ENCODE measurements at places on chromosomes 7 and 10.
A peak's percentile ranks its signal among the peaks of the same experiment; 100 is the strongest.

- DNase-seq: no peak
These were observed 394.9 kb downstream of the DGKB start for GRCh38 chr7:14507617-14508016.

- DNase-seq: no peak
These were observed 13.0 kb downstream of the ZNF316 start for GRCh38 chr7:6650086-6650485.

DNA sequence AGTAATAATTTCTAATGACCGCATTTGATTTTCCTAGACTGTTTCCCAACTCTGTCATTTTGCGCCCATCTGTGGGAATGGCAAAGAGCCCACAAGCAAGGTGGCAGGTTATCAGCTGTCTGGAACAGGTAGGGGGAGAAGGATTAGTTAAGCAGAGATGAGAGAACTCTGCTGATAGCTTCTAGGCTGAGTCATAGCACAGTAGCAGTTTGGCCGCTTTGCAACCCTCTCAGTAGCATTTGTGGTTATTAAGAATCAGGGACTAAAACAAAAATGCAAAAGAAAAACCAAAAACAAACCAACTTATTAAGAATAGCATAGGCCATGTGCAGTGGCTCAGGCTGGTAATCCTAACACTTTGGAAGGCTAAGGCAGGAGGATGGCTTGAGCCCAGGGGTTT lies 602.7 kb upstream of the SORCS1 start:
- DNase-seq: no peak

DNA sequence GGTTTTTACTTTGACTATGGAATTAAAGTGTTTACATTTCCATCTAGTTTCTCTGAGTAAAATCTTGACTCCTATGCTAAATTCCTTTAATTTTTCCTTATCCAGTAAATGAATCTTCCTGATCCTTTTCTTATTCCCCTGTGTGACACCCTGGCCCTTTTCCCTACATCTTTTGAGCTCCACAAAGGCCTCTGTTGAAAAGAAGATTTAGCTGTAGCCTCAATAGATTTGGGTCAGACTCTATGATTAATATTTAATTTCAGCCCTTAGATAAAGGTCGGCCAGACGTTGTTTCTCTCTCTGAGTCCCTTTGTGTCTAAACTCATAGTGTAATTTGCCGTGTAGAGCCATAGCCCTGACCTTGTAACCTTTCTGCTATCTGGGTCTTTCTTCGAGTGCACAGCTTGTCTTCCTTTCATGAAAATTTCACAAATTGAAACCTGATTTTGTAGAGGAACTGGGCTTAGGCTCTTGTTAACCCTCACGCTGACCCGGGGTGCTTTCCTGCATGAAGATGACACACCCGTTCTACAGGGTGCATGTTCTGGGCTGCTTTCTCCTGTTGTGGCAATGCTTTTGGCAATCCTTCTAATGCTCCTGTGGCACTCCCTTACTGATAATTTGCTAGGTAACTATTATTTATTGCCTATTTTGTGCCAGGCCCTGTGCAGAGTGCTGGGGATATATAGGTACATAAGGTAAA lies 21.2 kb downstream of the LSMEM1 start:
- no peak for DNase-seq

DNA sequence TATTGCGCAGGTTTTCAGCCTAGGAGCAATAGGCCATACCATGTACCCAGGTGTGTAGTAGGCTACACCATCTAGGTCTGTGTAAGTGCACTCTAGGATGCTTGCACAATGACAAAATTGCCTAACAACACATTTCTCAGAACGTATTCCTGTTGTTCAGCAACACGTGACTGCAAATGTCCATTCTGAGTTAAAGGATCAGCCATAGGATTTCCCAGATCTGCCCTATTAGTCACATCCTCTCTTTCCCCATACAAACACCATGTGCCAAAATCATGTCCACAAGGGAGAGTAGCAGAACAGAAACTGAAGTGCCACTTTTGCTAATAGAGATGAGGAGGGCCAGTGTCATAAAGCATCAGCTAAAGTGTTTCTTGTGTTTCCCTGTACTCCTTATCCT lies 42.6 kb upstream of the AMPH start:
- no peak for DNase-seq

DNA sequence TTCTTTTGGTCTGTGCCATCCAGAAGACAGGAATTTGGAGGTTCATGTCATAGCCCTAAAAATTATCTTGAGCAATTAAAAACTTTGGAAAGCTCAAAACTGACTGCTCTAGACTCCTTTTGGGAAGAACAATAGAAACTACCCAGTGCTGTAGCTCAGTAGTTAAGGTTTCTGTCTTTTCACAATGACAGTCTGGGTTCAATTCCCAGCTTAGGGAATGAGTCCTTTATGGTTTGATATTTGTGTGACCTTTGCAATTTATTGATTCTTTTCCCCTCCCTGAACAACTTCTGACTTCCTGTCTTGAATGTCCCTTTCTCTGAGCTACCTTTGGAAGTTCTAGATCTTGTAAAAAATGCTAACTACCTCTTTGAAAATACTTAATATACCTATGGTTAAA lies 603.3 kb upstream of the IGFBP3 start:
- DNase-seq: no peak

GRCh38 chr10:60032723-60033122 lies 126.4 kb upstream of the CCDC6 start:
- no peak for DNase-seq

- DNase-seq: peak; percentile 50
These were observed 11.3 kb downstream of the GPRIN2 start for GRCh38 chr10:46544989-46545791.

DNA sequence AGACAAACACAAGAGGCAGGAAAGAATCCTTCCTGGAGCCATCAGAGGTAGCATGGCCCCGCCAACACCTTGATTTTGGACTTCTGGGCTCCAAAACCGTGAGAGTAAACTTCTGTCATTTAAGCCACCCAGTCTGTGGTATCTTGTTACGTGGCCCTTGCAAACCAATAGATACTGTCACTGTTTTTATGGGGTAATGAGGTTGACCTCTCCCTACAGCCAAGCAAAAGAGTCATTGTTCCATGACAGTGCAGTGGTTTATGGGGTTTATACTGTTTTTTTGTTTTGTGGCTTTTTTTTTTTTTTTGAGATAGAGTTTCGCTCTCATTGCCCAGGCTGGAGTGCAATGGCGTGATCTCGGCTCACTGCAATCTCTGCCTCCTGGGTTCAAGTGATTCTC lies 32.8 kb downstream of the KIAA1549 start:
- no peak for DNase-seq

- no peak for DNase-seq
These were observed 251.5 kb upstream of the PLPP4 start for GRCh38 chr10:120205368-120206018.

DNA sequence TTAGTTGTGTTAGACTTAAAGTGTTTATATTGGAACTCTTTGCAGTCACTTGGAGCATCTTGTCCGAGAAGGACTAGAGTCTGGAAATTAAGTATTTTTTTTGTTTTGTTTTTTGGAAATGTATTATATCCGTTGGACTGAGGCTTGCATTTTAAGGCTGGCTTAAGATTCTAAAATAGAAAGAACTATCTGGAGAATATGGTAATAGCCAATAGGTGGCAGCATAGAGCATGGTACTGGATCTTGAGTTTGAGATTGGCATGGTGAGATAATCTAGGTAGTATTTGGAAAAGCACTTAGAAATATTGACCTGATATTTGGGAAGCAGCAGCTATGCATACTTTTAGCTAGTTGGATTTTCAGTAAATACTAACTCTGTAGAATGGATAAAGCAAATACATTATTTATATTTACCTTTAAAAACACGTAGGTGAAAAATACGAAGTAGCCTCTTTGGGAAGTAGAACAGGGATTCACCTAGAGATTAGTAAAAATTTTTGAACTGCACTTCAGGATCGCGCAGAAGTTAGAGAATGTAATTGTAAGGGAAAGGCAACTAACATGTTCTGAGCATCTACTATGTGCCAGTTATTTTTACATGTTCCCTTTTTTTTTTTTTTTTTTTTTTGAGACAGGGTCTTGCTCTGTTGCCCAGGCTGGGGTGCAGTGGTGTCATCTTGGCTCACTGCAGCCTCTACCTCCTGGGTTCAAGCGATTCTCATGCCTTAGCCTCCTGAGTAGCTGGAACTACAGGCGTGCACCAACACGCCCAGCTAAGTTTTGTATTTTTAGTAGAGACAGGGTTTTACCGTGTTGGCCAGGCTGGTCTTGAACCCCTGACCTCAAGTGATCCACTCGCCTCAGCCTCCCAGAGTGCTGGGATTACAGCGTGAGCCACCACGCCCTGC lies 78.6 kb downstream of the LCOR start:
- DNase-seq: peak; percentile 20

- peak; percentile 50 for DNase-seq
These were observed 2.1 kb downstream of the CPED1 start for GRCh38 chr7:120990468-120991118.

DNA sequence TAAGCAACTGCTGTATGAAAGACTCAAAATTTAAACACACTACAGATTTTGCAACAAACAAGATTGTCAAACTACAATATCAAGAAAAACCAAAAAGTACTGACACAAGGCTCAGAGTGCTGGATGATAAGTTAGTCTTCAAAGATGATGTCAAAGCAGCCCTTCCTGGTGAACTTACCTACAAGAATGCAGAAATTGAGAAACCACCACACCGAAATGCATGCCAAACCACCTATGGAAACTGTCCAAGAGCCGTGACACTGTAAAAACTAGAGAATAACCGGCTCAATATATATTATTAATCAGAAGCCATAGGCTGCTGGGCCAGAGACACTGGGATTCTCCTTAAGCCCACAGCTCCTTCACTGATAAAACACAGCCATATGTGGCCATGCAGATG lies 25.3 kb downstream of the DENND11 start:
- DNase-seq: no peak

GRCh38 chr7:90474284-90475210 lies 5.1 kb downstream of the PTTG1IP2 start:
- no peak for DNase-seq

GRCh38 chr7:74627661-74628411 lies 29.7 kb upstream of the GTF2I start:
- no peak for DNase-seq
